Thymus (tissue), 14 donors: ENCODE measurements at places on chromosomes 4 and X.

GRCh38 chr4:86657910-86658309 lies 63.8 kb downstream of the PTPN13 start:
- DNase-seq, result no peak

DNA sequence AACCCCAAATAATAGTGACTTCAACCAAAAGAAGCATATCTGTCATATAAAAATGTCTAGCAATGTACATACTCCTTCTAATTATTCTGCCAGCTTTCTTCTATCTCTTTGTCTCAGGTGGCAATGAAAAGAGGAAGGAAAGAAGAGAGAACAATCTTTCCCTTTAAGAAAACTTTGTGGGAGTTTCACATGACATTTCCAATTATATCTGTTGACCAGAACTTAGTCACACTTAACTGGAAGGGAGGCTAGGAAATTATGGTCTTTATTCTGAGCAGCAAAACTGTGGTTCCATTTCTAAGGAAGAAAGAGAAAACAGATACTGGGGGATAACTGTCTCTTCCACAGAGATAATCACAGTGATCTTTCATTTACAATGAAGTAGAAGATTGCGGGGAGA lies 12.9 kb upstream of the MAOA start:
- no peak for DNase-seq

GRCh38 chrX:56057325-56057724 lies 174.8 kb upstream of the KLF8 start:
- no peak for DNase-seq

GRCh38 chr4:123696687-123697086 lies 300.1 kb downstream of the SPRY1 start:
- DNase-seq, result no peak

- DNase-seq, result no peak
Measured at GRCh38 chr4:108120789-108121188, 47.9 kb downstream of the LEF1 start.

DNA sequence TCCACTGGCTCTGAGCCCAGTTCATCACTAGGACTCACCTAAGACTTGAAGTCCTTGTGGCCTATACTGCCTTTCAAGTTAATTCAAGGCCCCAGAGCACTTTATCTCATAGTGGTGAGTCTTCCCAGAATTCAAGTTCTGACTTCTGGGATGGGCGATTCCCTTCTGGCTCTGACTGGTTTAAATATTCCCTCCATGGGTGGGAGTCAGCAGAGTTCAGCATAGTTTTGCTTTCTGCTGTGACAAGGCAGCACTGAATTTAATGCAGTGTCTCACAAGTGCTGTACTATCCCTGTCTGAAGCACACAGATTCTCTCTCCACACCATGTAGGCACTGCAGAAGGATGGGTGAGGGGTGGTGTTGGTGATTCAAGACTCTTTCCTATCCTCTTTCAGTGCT lies 46.5 kb downstream of the KLF8 start:
- no peak for DNase-seq

- peak; percentile 68 for DNase-seq
Measured at GRCh38 chr4:153152501-153153338, 51.5 kb upstream of the TRIM2 start.

DNA sequence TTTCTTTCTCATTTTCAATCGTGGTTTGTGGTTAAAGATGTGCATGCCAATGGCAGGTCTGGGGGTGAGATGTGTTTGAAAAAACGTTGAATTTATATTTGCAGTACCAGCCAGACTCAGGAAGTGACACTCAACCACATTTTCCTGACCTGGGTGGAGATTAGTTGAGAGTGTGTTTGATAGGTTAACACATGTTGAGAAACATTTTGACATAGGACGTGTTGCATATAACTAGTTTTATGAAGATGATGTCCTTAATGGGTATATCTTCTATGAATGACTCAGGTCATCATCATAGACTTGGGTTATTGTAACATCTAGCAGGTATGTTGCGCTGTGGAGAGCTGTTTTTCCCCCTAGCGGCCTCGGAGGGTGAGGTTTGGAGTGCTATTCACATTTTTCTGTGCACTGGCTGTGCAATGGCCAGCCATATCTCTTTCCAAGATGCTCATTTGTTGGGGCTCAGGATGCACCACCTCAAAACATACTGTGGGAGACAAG lies 21.7 kb upstream of the CD38 start:
- DNase-seq, result peak; percentile 95

- no peak for DNase-seq
Measured at GRCh38 chr4:178808106-178808505, 1365.9 kb upstream of the AGA start.

GRCh38 chr4:152112190-152112589 lies 351.4 kb upstream of the GATB start:
- DNase-seq, result no peak

DNA sequence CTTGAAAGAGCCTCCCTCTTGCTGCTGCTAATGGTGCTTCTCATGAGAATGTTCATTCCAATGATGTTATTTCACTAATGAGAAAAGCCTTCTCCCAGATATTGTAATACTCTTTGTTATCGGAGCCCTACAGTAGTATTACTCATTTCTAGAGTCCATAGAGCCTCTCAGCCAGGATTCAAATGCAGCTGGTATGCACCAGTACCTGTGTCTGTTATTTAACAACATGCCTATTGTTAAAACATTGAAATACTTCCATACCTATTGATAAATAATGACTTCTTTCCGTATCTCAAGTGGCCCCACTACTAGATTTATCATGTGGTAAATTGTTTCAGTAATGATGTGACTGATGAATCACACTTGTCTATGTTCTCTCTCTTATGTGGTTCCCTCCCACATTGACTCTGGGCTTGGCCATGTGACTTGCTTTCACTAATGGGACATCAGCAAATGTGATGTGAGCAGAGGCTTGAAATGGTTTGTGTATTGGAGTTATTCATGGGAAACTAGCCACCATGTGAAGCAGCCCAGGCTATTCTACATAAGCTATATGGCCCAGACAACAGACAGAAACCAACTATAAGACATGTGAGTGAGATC lies 207.6 kb downstream of the THOC2 start:
- DNase-seq, result no peak

GRCh38 chrX:123361371-123361770 lies 177.3 kb downstream of the GRIA3 start:
- DNase-seq, result no peak

DNA sequence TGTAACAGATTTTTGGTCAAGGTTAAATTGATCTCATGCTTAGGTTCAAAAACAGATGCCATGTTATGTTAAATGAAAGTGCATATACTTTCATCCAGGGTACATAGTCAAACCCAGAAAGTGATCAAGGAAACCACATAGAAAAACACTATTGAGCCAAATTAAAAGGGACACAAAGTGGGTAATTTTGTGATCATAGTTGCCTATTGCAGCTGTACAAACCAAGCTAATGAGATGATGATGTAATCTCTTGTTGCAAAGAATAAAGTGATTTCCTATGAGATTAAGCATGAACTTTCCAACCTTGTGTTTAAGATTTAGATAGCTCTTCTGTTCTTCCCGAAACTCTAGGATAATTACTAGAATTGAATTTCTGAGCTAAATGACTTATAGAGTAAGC lies 20.2 kb upstream of the LIMCH1 start:
- no peak for DNase-seq

DNA sequence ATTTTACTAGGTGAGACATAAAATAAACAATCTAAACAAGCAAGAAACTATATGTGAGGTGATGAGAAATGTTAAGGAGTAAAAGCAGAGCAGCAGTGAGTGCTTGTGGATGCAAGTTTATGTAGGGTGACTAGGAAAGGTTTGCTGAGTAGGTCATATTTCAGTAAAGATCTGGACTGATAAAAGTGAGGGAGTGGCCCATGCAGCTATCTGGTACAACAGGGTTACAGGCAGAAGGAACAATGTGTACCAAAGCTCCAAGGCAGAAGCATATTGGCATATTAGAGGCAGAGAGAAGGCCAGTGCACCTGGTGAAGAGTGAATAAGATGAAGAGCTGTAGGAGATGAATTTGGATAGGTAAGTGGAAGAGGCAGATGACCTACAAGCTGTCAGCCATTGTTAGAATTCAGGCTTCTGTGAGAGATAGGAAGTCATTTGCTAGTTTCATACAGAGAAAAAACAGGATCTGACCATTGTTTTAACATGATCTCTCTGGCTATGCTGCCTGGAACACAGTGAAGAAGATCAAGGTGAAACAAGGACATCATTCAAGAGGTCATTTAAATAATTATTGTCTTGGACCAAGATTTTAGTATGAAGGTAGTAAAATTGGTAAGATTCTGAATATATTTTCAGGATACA lies 274.6 kb downstream of the ANKRD50 start:
- no peak for DNase-seq

- no peak for DNase-seq
Measured at GRCh38 chr4:85861064-85861765, 386.3 kb downstream of the ARHGAP24 start.

- DNase-seq, result no peak
Measured at GRCh38 chrX:122115604-122116003, 1068.2 kb downstream of the GLUD2 start.

DNA sequence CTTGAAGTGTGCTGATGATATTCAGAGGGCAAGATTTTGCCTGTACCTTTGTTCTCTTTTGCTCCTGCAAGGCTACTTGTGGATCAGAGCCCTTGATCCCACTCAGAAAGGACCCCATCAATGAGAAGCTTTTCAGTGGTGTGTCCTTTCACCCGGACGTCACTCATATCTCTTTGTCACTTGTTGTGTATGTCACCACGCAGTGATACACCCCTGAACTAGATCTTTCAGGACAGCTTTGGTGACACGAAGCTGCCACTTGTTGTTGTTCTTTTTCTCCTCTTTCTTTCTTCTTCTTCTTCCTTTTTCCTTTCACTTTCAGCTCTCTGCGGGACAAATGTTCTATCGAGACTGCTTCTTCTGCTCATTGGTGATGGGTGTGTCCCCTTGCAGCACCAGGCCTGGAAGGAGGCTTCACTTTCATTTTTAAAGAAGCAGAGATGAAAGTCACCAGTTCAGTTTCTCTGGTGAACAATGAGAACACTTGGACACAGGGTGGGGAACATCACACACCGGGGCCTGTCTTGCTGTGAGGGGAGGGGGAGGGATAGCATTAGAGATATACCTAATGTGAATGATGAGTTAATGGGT lies 83.6 kb downstream of the NBDY start:
- peak; percentile 41 for DNase-seq

DNA sequence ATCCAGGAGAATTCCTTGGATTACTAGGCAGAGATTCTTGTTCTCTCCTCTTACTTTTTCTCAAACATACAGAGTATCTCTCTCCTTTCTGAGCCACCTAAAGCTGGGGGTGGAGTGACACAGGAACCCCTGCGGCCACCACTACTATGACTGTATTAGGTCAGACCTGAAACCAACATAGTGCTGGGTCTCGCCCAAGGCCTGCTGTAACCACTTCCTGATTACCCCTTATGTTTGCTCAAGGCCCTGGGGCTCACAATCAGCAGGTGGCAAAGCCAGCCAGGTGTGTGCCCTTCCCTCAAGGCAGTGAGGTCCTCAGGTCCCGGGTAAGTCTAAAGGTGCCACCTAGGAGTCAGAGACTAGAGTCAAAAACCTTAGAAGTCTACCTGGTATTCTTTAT lies 166.4 kb downstream of the PARM1 start:
- no peak for DNase-seq

GRCh38 chr4:104772849-104773248 lies 278.2 kb upstream of the CXXC4 start:
- DNase-seq, result no peak

DNA sequence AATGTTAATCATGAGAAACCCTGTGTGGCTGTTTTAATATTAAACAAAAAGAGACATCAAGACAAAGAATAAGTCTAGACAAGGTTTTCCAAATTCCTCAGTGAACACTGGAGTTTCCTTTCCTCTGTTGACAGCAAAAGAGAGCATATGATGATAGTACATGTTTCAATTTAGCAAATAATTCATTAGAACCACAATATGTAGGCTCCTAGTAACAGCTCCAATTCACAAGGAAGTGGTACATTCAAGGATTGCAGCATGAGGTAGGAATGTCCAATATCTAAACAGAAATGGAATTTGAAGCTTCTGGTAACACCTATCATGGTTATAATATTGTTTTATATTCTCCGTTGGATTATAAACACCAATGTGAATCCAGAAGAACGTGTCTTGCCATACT lies 203.8 kb upstream of the TECRL start:
- DNase-seq, result no peak
